NCI-H526 treated with DMSO at 0.1 percent for 48 hours (cell line): ENCODE measurements at places on chromosomes 1 and 21.

DNA sequence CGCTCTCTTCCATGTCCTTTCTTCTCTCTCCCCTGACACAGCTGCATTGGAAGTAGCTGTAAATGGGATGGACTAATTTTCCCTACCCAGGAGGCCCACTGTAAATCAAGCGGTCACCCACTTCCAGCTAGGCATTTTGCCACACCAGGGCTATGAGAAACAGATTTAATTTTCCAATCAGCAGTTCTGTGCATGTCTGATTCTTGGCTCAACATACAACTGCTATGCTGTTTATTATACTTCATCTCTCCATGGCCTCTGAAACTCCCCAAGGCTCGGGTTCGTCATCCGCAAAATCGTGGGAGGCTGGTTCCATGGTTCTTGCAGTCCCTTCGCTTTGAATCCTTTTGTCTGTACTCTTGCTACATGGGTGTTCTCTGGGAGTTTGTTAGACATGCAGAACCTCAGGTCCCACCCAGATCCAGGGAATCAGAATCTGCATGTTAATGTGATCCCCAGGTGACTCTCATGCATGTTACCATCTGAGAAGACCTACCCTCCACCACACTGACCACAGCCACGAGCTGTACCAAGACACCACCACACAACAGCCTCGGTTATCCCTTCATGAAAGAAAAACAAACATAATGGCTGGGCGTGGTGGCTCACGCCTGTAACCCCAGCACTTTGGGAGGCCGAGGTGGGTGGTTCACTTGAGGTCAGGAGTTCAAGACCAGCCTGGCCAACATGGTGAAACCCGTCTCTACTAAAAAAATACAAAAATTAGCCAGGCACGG lies 190.5 kb downstream of the GABPA start:
- no peak for DNase-seq

GRCh38 chr1:157487504-157487903 lies 64.8 kb downstream of the FCRL5 start:
- no peak for DNase-seq

GRCh38 chr1:113647164-113647563 lies 112.1 kb downstream of the PHTF1 start:
- no peak for DNase-seq

- DNase-seq = no peak
Measured at GRCh38 chr21:22224261-22224660, 1226.1 kb downstream of the NCAM2 start.

- no peak for DNase-seq
Measured at GRCh38 chr1:65512383-65512782, 91.9 kb downstream of the LEPR start.

DNA sequence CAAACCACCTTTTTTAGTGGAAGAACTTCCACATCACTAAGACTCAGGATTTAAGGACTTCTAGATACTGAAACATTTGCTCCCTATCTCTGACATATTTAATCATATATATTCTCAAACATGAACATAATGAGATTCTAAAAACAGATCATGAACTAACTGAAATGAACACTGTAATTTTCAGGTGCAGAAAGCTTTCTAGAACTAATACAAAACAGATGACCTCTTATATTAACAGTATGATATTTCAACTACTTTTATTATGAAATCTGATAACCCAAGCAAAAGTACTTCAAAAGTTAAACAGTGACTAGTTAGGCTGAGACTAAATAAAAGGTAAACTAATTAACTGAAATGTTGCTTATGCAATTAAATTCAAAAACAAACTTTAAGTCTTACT lies 157.5 kb downstream of the COP1 start:
- no peak for DNase-seq

- DNase-seq = no peak
Measured at GRCh38 chr1:176539018-176539417, 76.0 kb downstream of the PAPPA2 start.

DNA sequence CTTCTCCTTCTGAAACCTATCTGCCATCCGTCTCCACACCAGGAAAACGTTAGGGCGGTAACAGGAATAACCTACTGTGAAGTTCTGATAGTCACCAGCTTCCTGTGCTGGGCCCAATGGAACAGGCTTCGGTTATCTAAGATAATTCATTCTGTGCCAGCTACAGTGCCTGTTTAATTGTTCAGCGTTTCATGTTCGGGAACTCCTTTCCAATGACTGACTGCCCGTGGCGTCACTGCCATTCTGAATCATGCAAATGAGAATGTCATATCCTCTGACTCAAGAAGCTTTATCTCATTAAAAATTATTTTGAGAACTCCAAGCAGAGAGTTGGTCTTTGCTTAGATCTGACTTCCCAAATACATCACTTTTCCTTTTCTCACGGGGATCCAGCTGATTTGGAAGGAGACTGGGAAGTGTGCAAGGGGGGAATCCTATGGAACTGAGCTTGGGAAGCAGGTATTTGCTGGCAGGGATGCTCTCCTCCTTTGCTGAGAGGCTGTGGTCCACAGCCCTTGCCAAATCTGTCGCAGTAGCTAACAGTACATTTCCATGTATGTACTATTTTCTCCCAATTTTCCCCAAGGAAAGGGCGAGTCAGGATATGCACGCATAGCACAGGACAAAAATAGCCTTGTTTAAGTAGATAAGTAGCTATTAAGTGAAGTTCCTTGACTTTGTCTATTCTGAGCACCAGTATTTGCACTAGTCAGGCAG lies 358.7 kb downstream of the LTN1 start:
- DNase-seq = no peak

DNA sequence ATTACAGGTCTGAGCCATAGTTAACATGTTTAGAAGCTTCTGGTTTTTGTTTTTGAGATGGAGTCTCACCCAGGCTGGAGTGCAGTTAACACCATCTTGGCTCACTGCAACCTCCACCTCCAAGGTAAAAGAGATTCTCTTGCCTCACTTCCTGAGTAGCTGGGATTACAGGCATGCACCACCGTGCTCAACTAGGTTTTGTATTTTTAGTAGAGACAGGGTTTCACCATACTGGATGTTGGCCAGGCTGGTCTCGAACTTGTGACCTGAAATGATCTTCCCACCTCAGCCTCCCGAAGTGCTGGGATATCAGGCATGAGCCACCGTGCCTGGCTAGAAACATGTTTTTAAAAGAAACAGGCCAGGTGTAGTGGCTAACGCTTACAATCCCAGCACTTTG lies 10.5 kb downstream of the NDUFS5 start:
- no peak for DNase-seq

DNA sequence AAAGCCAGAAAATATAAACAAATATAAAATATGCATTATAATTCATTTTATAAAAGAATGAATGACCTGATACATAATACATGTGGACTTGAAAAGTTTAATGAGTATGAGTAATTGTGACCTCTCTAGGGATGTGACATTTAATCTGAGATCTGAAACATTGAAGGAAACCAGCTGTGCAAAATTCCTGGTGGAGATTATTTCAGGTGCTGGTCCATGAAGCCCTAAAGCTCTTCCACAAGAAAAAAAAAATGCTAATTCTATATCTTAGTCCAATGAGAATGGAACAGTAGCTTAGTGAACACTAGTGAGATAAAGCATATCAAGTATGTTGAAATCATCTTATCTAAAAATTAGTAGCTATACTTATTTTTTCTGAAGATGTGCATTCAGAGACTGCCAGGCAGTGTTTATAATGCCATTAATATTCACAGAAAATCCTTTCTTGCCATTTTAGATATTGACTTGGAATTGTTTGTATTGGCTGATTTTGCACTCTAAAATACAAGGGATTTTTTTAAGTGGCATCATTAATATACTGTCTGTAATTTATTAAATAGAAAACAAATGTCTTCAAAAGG lies 1485.9 kb downstream of the PLA2G4A start:
- DNase-seq = no peak

DNA sequence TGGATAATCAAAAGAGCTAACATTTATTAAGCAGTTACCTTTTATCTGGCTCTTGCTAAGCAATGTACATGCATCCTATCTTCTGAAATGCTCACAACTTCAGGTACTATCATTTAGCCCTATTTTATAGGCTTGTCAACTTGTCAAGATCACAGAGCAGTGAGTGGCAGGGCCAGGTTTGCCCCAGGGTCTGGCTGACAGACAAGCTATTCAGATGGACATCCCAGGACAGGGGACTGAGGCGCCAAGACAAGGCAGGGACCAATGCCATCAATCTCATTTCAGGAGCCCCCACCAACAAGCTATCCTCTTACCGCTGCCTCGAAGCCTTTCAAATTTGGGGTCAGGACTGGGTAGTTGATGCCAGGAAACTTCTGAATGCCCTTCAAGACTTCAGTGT lies 8.9 kb downstream of the HMGCL start:
- DNase-seq = no peak

- peak; percentile 3 for DNase-seq
Measured at GRCh38 chr1:79259390-79260336, 253.1 kb upstream of the ADGRL4 start.

DNA sequence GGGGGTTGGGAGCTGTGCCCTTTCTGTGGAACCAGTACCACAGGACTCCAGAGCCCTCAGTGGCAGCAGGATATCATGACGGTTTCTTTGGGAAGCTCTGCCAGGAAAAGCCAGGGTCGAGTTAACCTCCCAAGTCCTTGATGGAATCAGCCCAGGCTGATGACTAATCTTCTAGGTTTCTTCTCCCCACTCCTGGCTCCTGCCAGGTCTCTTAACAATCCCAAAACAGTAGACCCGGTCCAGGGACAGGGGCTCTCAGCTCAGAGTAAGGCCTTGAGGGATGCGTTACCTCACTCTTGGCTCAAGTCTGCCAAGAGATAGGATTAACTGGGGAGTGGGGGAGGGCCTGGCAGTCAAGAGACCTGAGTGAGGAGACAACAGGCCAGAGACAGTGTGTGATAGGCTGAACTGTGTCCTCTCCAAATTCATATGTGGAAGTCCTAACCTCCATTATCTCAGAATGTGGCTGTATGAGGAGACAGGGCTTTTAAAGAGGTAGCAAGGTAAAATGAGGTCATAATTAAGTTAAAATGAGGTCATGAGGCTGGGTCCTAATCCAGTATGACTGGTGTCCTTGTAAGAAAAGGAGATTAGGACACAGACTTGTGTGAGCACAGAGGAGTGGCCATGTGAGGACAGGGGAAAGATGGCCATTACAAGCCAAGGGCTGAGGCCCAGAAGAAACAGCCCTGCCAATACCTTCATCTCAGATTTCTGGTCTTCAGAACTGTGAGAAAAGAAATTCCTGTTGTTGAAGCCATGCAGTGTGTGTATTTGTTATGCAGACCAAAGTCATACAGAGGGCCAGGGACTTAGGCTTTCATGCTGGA lies 95.0 kb downstream of the BEND5 start:
- no peak for DNase-seq

DNA sequence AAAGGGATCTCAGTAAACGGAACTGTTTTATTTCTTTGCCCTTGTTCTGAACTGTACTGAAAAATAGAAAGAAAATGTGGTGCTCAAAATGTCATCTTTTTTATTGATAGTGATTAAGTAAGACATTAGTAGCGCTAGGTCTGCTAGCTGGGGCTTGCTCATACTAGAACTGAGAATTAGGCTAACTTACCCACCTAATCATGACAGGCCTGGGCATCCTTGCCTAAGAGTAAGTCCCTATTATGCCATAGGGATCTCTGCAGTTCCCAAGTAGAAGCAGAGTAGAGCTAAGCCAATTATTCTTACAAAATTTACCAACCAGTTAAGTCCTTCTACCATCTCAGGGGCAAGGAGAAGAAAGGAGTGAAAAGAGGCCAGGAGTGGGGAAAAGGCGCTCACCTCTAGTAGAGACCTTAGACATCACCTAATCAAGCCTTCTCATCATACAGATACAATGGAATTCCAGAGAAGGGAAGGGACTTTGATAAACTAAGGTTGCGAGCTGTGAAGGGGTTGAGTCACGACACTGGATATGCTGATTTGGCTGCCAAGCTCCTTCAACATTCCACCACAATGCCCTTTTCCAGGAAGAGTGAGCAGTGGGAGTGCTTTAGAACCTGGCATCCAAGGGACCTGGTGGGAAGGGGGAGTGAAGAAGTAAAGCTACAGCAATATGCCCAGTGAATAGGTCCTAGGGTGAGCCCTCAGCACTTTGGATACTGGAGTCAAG lies 27.7 kb upstream of the RPTN start:
- DNase-seq = no peak

DNA sequence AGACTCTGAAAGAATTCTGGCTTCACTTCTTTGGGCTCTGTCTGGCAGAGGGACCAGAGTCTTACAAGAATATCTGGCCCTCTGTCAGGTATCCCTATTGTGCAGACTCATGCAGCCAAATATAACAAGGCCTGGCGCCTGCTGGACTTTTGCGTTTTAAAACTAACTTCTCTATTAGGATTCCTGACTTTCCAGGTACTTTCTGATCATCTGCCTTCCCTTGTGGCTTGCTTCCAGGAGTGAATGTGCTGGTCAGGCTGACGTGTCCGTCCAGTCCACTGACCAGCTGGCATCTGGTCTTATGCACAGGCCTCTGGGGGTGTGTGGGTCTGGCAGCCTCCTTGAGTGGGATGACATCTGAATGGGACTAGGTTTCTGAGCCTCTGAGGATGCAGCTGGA lies 8.6 kb upstream of the RAB29 start:
- no peak for DNase-seq

- no peak for DNase-seq
Measured at GRCh38 chr1:215704089-215704860, 137.2 kb downstream of the KCTD3 start.

GRCh38 chr1:176963181-176963580 lies 201.3 kb downstream of the ASTN1 start:
- DNase-seq = no peak

DNA sequence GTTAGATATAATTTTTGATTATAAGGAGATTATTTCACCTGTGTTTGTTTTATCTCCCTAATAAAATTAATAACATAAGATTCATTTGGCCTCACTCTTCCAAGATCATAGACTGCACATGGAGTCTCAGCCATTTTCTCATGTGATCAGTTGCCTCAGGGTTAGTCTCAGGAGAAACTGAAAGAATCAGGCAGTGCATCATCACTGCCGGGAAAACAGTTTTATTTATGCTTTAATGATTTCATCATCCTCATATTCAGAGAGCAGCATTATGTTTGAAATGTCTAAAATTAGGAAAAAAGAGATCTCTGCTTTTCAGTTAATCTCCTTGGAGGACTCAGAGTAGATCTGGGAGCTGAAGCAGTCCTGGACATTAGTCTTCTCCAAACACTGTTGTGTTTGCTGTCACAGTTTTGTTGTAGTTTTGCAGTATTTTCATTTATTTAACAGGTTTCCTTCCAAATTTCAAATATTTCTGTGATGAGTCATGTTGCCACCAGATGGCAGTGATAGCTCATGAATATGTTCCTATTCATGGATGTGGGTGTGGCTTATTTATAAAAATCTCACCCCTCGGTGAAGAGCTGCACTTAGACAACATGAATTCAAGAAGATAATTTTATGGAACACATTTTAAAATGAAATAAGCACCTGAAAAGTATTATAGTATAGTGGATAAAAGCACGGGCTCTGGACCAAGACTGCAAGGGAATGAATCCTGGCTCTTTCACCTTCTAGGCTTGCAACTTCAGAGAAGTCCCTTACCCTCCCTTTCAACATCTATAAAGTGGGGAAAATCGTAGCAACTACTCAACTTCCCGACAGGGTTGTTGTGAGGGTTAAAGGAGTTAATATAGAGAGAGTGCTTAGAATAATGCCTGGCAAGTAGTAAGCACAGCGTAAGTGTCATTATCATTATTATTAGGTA lies 31.2 kb downstream of the CHD1L start:
- DNase-seq = peak; percentile 81
